Activated CD4-positive, alpha-beta T cell treated with anti-CD3 and anti-CD28 coated beads, Interleukin-2, amount 10 ng/mL, durations not matched to agents 24 days and 14 days (primary cell): ENCODE measurements at places on chromosomes 13 and 19. TPM values are rescaled to one million over a fixed set of nuclear protein-coding genes. Genes with fewer than 3 reads are reported as not detected.

HSPB6 gene
- 0.42 TPM in 1 of 2 replicates, not detected in the other for total RNA-seq

- H3K4me3 ChIP-seq, result no peak overlapping the region
- peaks cover 48% of the 10 kb centered on the region for H3K4me1 ChIP-seq
- H3K36me3 ChIP-seq, result peaks cover 18% of the 10 kb centered on the region
- peak overlapping the region; percentile 2 for H3K27ac ChIP-seq
Measured at GRCh38 chr13:99264051-99264450, 5.9 kb upstream of the GPR18 start.

S1PR2 gene
- 14.3 and 14.7 TPM in 2 replicates for total RNA-seq

GRCh38 chr13:86900906-86901305 is 770.3 kb upstream of the SLITRK5 start:
- no peaks in the 10 kb centered on the region for H3K27me3 ChIP-seq
- no peaks in the 10 kb centered on the region for H3K4me1 ChIP-seq
- no peaks in the 10 kb centered on the region for H3K36me3 ChIP-seq
- H3K4me3 ChIP-seq, result no peak overlapping the region
- no peak overlapping the region for H3K27ac ChIP-seq

ZNF547 gene
- 1.3 and 1.6 TPM in 2 replicates for total RNA-seq

ANKRD10 gene
- total RNA-seq, result 145 and 147 TPM in 2 replicates

HPN gene
- 0.09 TPM in 1 of 2 replicates, not detected in the other for total RNA-seq

TEKTIP1 gene
- total RNA-seq, result 1.4 and 2.2 TPM in 2 replicates

GRCh38 chr13:42883771-42884467 is 102.5 kb downstream of the FAM216B start:
- DNase-seq, result peak; percentile 49
- H3K27ac ChIP-seq, result no peak overlapping the region
- no peak overlapping the region for H3K4me3 ChIP-seq
- peaks cover 1% of the 10 kb centered on the region for H3K4me1 ChIP-seq
- peaks cover 29% of the 10 kb centered on the region for H3K36me3 ChIP-seq
- peaks cover 8% of the 10 kb centered on the region for H3K27me3 ChIP-seq

ZNF799 gene
- 3.9 and 4.0 TPM in 2 replicates for total RNA-seq

DNA sequence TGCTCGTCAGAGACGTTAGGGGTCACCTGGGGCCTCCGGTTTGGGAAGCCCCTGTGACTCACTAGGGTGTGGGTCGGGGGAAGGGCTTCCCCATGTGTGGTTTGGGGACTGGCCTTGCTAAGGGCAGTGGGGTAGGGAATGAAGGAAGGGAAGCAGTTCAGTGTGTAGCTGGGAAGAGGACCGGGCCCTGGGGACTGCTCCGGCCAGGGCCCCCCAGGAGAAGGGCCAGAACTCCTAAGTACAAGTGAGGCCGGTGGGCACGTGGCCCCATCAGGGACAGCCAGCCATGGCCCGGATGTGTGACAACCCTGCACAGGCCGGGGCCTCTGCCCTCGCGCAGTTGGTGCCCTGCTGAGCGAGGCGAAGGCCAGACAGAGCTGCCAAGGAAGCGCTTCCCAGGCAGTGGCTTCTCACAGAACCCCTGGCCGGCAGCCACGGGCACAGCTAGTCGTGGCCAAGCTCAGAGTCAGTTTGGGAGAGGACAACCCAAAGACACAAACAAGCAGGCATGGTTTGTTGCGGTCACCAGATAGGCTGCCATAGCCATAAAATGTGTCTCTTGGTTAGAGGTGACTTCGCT is 25.7 kb downstream of the TEX29 start:
- H3K4me3 ChIP-seq, result no peak overlapping the region
- no peaks in the 10 kb centered on the region for H3K4me1 ChIP-seq
- DNase-seq, result no peak
- H3K36me3 ChIP-seq, result no peaks in the 10 kb centered on the region
- H3K27ac ChIP-seq, result no peak overlapping the region

DNA sequence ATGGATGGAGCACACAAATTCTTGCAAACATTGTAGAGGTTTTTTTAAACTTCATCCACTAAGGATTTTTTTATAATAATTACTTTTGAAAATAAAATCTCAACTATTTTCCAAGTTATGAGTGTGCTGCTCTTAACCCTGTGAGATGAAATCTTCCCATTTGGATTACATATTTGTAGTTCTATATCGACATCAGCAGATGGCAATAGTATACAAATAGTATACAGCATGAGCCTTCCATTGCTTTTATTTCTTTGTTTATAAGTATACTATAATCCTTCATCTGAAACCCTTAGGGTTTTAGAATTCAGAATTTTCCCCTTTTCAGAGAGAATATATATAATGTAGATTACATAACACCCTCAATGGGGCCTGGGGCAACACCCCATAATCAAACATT is 70.5 kb downstream of the GJA3 start:
- peaks cover 16% of the 10 kb centered on the region for H3K36me3 ChIP-seq
- H3K4me3 ChIP-seq, result no peak overlapping the region
- H3K4me1 ChIP-seq, result no peaks in the 10 kb centered on the region
- H3K27ac ChIP-seq, result no peak overlapping the region

DNA sequence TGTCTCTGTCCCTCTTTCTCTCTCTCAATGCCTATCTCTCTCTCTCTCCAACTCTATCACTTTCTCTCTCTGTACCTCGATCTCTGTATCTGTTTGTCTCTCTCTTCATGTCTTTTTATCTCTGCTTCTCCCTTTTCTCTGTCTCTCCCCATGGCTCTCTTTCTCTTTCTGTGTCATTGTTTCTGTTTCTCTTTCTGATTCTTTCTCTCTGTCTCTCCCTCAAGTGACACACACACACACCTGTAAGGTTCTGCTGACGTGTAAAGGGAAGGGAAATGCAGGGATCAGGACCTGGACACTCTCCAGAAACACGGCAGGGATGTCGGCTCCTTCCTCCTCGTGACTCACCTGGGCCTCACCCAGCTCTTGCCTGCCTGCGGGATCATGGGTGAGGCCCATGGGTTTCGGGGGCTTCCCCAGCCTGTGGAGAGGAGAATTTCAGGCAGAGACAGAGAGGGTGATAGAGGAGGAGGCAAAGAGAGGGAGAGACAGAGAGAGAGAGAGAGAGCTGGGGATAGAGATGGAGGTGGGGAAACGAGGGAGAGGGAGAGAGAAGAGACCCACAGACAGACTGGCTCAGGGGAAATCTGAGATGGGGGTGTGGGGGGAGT is 5.4 kb upstream of the PLAUR start:
- peak; percentile 64 for DNase-seq
- peaks cover 4% of the 10 kb centered on the region for H3K27me3 ChIP-seq
- H3K4me1 ChIP-seq, result peaks cover 19% of the 10 kb centered on the region
